ENCODE measurements at places on chromosomes 16 and 17. TPM values are rescaled to one million over a fixed set of nuclear protein-coding genes. Genes with fewer than 3 reads are reported as not detected.

DNA sequence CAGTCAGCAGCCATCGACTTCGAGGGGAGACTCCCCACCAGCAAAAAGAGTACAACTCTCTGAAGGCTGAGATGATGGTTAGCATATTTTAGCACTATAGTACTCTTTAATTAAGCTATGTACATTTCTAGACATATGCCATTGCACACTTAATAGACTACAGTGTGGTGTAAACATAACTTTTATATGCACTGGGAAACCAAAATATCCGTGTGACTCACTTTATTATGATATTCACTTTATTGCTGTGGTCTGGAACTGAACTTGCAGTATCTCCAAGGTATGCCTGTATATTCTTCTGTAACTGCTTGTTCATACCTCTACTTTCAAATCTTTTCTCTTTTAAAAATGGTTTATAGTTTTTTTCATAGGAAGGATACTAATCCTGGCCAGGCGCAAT, 11.0 kb upstream of the NXPH3 start:
- no peak for DNase-seq

- DNase-seq = no peak
These were observed 22.0 kb upstream of the NSMCE1 start for GRCh38 chr16:27290562-27290961.

DNA sequence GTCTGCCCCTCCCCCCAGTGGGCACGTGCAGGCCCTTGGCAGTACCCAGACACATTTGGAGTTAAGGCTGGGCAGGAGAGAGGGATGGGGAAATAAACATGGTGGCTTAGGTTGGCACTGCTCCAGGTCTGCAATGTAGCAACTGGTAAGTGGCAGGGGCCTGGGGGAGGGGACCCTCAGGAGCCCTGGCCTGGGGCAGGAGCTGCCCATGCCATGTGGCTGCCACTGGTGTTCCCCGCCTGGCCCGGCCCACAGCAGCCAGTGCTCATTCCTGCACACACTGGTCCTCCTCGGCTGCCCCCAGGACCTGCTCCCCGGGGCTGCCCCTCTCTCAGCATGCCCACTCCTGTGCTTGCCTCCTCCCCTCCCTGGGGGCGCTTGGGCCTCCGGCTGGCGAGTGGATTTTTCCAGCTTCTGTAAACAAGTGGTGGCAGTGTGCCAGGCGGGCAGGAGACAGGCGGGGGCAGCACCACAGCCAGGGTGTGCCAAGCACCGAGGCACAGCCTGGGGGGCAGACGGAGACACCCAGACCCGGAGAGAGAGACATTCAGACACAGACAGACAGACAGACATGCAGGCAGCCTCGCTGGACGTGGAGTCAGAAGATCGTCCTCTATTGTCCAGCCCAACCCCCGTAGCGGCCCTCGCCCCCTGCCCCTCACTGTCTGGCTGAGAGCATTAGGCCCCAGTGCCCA, 9.4 kb downstream of the THRA start:
- peak; percentile 96 for DNase-seq

DNA sequence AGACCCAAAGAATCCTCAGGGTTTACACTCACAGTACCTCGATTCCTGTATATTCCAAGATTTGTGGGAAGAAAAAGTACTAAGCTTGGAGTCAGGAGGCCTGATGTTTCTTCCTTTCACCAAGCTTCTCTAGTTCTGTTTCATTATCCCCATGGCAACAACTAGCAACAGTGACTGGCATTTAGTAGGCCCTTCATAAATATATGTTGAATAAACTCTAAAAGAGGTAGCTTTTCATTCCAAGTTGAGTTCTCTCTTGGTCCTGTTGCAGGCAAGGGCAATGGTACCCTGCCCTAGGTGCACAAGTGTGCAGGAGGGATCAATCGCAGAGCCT, 527 bp upstream of the UBE2Z start:
- DNase-seq = no peak

GRCh38 chr17:16911141-16911937, 60.6 kb downstream of the TNFRSF13B start:
- DNase-seq = no peak

Gene PLA2G10
- total RNA-seq = not detected

Gene TPSAB1
- not detected for total RNA-seq

Gene CIBAR2
- total RNA-seq = not detected

Gene LPO
- not detected for total RNA-seq

All from H4 (cell line).